Epithelial cell of umbilical artery (primary cell): ENCODE measurements at places on chromosomes 3 and 15. TPM values are rescaled to one million over a fixed set of nuclear protein-coding genes. Genes with fewer than 3 reads are reported as not detected.

CHRD gene
- 0.15 and 0.32 TPM in 2 replicates for total RNA-seq

XCR1 gene
- total RNA-seq, result not detected in 2 replicates

CDCP1 gene
- total RNA-seq, result 0.97 and 2.0 TPM in 2 replicates

SOX14 gene
- total RNA-seq, result not detected in 2 replicates

CD200 gene
- total RNA-seq, result 0.30 and 1.6 TPM in 2 replicates

MESP2 gene
- total RNA-seq, result under 0.01 and 0.15 TPM in 2 replicates

INSYN1 gene
- total RNA-seq, result not detected in 2 replicates

PAK6 gene
- total RNA-seq, result not detected in 2 replicates

HESX1 gene
- total RNA-seq, result 0.32 and 0.46 TPM in 2 replicates

HMCES gene
- 24.4 and 31.2 TPM in 2 replicates for total RNA-seq

MFGE8 gene
- 41.0 and 41.9 TPM in 2 replicates for total RNA-seq

ILDR1 gene
- not detected in 2 replicates for total RNA-seq

AMT gene
- total RNA-seq, result 0.32 and 0.91 TPM in 2 replicates

FHIT gene
- 0.32 and 1.4 TPM in 2 replicates for total RNA-seq

LRRC34 gene
- total RNA-seq, result 0.97 and 5.0 TPM in 2 replicates

SLC2A2 gene
- not detected in 2 replicates for total RNA-seq

RUBCN gene
- total RNA-seq, result 4.9 and 11.1 TPM in 2 replicates

PRTG gene
- 2.9 and 4.7 TPM in 2 replicates for total RNA-seq

PPP4R2 gene
- total RNA-seq, result 79.3 and 86.8 TPM in 2 replicates

PLA2G4E gene
- total RNA-seq, result not detected in 2 replicates

ADAMTS17 gene
- 0.15 TPM in 1 of 2 replicates, not detected in the other for total RNA-seq
